GOT3 (cell line): ENCODE measurements at places on chromosomes 13 and 19.

GRCh38 chr13:111484141-111484925 lies 163.9 kb downstream of the TEX29 start:
- DNase-seq, result no peak

DNA sequence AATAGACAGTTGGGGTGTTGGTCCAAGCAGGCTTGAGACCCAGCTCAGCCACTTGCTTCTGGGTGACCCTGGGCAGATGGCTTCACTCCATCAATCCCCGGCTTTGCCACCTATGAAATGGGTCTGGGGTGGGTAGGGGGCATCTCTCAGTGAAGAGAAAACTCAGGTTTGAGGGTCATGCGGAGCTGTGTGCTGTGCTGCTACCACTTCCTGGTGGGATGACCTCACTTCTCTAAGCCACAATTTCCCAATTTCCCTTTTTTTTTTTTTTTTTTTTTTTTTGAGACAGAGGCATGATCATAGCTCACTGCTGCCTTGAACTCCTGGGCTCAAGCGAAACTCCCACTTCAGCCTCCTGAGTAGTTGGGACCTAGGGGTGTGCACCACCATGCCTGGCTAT lies 4.6 kb upstream of the PLAUR start:
- DNase-seq, result no peak

- DNase-seq, result no peak
These were observed 608 bp downstream of the CNN2 start for GRCh38 chr19:1026783-1027649.

GRCh38 chr19:31910224-31910623 lies 435.2 kb upstream of the ZNF507 start:
- DNase-seq, result no peak
